ENCODE measurements at places on chromosomes 6 and 20.
A peak's percentile ranks its signal among the peaks of the same experiment; 100 is the strongest.

DNA sequence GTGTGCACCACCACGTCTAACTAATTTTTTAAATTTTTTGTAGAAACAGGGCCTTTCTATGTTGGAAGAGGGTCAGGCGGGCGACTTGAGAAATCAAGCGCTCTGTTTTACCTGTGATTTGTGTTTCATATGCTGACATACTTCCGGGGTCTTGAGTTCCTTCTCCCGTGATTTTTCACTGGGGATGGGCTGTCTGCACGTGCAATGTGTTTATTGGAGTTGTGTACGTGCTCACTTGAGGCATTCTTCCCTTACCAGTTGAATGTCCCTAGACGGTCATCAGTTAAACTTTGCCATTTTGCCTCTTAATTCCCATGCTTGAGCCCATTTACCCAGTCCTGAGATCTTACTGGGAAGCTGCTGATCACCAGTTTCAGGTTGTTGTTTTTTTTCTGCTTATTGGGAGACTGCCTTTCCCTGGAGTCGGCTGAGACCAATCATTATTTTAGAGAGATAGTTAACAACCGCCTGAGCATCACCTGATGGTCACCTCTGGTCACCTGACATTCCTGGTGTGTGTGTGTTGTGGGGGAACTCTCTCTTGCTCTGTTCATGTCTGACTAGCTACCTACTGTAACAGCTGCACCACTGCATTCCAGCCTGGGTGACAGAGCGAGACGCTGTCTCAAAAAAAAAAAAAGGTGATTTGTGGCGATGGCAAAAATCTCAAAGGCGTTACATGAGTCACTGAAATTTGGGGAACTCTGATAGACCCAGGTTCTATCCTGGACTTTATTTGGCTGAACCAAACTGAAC lies 34.8 kb upstream of the NCOA3 start:
- DNase-seq: no peak

DNA sequence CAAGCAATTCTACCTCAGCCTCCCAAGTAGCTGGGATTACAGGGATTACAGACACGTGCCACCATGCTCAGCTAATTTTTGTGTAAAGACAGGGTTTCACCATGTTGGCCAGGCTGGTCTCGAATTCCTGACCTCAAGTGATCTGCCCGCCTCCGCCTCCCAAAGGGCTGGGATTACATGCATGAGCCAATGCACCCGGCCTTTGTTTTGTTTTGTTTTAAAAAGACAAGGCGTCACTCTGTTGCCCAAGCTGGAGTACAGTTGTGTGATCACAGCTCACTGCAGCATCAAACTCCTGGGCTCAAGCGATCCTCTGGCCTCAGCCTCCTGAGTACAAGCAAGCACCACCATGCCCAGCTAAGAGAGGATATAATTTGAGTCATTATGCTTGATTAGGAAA lies 5.4 kb downstream of the SERINC3 start:
- no peak for DNase-seq

GRCh38 chr6:5174244-5174643 lies 86.5 kb downstream of the LYRM4 start:
- DNase-seq: peak; percentile 46

DNA sequence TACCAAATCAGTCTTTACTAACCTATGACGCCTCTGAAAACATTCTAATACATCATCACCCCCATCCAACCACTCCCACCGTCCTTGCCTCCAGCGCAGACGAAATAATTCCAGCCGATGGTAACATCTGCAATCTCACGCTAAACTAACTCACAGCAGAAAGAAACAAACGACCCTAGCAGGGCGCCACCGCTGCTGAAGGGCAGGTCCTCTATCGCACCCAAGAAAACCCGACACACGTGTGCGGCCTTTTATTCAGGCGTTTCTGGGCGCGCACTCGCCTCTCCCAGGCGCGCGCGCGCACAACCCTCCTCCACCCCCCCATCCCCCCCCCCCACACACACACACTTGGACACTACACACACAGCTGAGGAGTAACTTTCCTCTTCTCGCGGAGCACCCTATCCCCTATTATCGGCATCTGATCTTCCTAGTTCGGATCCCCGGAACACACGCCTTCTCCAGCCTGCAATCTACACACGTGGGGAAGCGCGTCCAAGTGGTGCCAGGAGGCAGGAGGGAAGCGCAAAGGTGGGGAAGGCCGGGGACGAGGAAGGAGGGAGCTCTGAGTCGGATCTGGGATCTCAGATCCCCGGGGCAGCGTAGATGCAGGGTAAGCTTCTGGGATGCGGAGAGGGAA lies 1.4 kb downstream of the GFOD1 start:
- peak; percentile 88 for DNase-seq

DNA sequence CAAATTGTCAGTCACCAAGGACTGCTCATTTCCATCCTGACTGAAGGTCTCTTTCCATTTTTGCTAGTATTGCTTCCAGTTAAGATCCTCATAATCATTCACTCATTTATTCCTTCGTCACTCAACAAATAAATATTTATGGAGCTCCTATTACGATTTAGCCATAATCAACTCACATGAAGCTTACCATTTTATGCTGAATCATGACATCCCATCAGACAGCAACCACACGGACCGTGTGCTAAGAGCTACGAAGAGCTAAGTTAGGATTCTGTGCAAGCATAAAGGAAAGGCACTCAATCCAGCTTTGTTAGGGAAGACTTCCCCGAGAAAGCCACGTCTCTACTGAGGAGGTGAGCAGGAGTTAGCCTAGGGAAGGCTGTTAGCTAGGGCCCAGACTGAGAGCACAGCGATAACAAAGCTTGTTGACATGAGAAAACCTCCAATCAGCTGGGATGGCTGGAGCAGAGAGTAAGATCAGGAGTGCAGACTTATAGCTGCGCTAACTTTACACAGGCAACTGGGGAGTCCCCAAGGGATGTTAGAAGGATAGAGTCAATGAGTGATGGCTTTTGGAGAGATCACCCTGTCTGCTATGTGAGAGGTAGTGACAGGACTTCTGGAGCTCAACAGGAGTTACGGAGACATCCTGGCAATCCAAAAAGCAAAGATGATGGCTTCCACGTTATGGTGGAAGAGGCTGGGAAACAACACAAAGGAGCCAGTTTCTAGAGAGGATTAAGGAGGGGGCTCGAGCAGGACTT lies 2.6 kb upstream of the GID8 start:
- DNase-seq: no peak

DNA sequence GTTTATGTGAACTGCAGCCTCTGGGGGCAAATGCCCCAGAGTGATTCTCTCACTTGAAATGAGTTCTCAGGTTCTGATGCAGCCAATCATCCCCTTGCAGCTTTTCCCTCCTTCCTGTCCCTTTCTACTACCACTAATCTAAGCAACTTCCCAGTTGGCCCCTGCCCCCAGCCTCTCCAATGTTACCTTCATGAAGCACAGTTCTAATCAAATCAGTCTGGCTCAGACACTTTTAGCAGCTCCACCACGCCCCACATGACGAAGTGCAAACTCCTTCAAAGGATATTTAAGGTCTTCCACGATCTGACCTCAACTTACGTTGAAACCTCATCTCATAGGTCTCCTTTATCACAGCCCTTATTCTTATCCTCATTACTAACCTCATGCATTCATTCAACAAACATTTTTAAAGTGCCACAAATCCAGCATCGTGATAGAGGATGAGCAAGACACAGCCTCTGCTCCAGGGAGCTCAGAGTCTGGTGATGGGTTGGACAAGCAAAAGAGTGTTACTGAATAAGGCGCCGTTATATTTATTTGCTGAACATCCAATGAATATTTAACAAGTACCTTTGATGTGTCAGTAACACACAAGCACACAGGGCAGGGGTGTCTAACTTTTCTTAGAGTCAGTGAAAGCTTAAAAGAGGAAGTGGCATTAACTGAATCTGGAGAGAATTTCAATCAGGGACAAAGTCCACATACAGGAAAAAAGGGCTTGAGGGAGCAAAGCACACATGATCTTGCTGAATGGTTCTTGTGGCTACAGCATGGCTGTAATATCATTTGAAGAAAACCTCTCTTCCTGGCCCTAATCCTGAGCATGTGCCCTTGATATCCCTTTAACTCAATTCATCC lies 20.4 kb upstream of the DTNBP1 start:
- no peak for DNase-seq

GRCh38 chr20:1790386-1790785 lies 104.8 kb upstream of the SIRPA start:
- DNase-seq: no peak

- DNase-seq: no peak
Observed at GRCh38 chr6:1601158-1602048, 8.3 kb upstream of the FOXC1 start.

DNA sequence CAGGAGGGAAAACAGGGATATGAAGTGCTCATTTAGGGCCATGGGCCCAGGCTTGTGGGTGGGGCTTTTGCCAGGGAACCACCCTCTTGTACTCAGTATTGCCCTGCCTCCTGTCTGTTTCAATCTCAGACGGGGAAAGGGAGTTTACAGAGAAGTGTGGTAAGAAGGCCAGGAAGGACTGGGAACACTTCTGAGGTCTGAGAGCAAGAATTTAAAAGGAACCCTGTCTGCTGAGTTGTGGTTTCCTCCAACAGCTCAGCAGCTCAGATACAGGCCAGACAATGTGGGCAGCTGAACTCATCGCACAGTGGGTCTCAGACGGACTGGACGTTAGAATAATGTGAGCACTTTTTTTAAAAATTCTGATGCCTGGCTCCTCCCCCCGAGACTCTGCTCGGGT lies 354.1 kb upstream of the ARID1B start:
- no peak for DNase-seq

DNA sequence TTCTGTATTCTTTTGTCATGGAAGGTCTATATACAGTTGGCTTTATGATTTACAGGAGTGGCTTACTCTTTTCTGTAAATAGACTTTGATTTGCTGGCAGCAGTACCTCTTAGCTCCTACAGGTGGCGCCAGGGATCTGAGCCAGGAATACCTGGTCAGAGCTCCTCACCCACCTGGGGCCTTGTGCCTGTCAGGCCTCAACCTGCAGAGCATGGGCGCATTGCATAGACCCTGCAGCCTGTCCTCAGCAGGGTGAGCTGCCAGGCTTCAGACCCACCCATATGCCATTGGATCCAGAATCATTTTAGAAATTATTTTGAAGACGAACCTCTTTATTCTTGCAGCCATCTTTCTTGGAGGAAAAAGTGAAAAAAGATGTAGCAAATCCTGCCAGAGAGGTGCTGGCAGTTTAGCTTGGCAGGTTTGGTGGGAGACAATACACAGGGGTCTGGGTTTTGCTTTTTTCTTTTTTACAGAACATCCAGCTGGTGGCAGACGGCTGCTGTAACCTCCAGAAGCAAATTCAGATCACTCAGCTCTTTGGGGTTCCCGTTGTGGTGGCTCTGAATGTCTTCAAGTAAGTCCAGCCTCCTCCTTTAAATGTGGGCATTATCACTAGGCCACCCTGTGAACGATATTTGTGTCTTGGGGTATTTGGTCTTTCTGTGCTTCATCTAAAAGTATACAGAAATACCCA lies 149.1 kb downstream of the MTHFD1L start:
- DNase-seq: peak; percentile 83

GRCh38 chr6:149203509-149203908 lies 114.0 kb upstream of the TAB2 start:
- DNase-seq: no peak

- no peak for DNase-seq
Observed at GRCh38 chr6:107496892-107497684, 7.2 kb downstream of the SOBP start.

- no peak for DNase-seq
Observed at GRCh38 chr6:76264468-76264867, 192.0 kb upstream of the IMPG1 start.

DNA sequence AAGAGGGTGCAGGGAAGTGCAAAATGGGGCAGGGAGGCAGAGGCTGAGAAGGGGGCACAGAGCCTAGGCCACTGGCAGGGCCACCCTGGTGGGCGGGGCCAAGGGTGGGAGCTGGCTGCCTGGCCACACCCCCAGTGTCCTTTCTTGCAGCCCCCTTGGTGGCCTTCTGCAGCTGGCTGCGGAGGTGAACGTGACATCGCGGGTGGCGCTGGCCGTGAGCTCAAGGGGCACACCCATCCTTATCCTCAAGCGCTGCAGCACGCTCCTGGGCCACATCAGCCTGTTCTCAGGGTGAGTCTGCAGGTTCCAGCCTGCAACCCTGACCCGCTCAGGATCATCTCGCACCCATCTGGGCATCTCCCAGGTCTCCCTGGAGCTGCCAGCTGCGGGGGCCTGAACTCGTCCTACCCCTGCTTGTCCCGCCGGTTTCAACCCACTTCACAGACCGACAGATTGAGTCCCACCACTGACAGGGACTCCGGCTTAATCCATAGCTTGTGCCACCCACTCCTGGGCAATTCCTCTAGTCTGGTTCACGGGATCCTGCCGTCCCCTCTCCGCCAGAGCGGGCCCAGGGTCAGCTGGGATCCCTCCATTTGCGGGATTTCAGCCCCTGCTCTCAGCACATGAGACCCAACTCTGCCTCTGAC lies 6.2 kb downstream of the BPIFB3 start:
- DNase-seq: no peak

DNA sequence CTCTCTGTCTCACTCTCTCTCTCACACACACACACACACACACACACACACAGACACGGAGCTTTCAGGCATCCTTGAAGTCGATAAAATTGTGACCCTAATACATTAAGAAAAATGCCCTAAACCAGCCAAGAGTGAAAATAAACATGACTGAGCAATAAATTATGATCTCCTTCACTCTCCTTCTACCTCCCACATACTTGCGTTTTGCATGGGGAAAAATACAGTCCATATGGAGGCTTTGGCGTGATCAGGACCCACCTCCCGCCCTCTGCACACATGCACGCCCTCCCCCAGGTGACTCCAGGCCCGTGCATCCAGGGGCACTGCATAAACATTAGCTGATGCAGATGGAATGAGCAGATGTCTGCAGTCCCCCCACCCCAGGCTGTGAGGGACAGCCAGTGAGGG lies 114.2 kb upstream of the JARID2 start:
- DNase-seq: no peak

GRCh38 chr20:57130160-57130772 lies 136.2 kb downstream of the BMP7 start:
- DNase-seq: no peak

- no peak for DNase-seq
Observed at GRCh38 chr20:23167431-23167830, 81.3 kb upstream of the CD93 start.

- no peak for DNase-seq
Observed at GRCh38 chr20:36784900-36785299, 11.3 kb upstream of the DSN1 start.

DNA sequence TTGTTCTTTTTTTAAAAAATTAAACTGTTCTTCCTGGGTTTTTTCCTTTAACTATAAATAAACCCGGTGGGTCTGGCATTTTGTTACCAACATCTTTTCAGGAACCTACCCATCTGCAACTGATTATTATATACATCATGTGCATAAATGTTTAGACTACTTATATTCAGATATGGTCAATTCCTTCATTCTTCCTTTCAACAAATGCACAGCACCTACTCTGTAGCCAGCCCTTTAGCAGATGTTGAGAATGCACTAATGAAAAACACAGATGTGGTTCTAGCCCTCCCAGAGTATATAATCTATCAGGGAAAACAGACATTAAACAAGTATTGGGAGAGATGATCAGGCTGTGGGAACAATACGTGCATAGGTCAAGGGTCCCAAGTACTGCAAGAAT lies 237.1 kb downstream of the UST start:
- no peak for DNase-seq
